Spleen (tissue), 13 donors: ENCODE measurements at places on chromosomes 2 and 18. TPM values are rescaled to one million over a fixed set of nuclear protein-coding genes. Genes with fewer than 3 reads are reported as not detected.

TMEM247 gene
- total RNA-seq, result not detected

GLB1L gene
- total RNA-seq, result 8.2 TPM

- DNase-seq, result no peak
Observed at GRCh38 chr2:144071461-144071860, 448.5 kb downstream of the ZEB2 start.

GRCh38 chr18:28126768-28127167 is 50.2 kb downstream of the CDH2 start:
- no peak for DNase-seq

DNA sequence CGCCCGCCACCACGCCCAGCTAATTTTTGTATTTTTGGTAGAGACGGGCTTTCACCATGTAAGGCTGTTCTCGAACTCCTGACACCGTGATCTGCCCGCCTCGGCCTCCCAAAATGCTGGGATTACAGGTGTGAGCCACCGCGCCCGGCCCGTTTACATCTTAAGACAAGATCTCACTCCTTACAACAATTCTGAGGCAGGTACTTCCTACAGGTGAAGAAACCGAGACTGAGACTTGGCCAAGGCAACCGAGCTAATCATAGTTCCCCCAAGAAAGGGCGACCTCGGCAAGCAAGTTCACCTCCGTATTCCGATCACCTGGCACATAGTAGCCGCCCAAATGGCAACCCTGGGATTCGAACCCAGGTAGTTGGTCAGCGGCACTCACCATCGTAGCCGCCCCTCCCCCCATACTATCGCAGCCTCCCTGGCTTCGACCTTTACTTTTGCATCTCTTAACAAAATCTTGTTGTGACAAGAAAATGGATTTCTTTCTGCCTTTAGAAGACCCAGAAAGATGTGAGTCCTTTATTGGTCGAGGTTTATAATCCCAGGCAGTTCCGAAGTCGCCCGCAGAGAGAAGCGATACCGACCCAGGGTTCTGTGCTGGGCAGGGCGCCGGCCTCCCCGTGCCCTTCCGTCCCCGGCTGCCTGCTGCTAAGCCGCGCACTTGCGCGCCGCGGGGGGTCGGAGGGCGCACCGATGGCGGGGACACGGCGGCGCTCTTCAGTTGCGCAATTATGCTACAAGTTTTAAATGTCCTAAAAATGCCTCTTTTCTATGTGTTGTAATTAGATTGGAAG is 1.1 kb upstream of the FZD5 start:
- peak; percentile 83 for DNase-seq

GRCh38 chr2:25336383-25336841 is 5.3 kb downstream of the DNMT3A start:
- DNase-seq, result peak; percentile 64

- no peak for DNase-seq
Observed at GRCh38 chr2:23385748-23386338, 864 bp downstream of the KLHL29 start.

GRCh38 chr2:42840760-42841159 is 48.4 kb upstream of the HAAO start:
- peak; percentile 63 for DNase-seq

LYPD6 gene
- total RNA-seq, result 2.3 TPM
